NCI-H2029 (cell line): ENCODE measurements at places on chromosomes 6 and 20.

DNA sequence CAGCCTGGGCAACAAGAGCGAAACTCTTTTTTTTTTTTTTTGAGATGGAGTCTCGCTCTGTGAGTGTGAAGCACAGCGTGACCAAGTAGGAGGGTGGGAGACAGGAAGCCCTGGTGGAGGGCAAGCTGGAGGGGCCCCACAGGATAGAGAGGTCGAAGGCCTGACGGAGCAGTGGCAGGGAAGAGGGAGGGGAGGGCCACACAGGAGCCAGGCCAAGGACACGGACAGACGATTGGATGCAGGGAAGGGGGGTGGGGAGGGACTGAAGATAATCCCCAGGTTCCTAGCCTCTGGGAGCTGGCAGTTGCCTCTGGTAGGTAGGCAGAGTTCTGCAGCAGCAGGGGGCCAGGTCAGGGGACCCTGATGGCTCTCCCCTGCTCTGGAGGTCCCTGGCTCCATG is 10.8 kb upstream of the GUCA1A start:
- DNase-seq = no peak

DNA sequence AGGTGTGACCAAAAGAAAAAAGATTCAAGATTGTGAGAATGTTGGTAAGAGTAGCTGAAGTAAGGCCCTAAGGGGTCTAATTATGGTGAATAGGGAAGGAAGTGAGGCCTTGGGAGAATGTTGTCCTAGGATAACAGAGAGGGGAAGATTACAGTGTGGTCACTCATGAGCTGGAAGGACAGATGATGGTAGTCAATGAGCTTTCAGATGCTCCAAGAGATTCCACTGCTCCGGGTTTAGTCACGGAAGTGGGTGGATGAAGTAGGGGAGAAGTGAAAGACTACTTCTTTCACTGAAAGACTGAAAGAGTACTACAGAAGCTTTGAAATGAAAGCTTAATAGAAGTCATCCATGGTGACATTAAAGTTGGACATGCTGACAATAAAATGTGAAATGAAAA is 108.5 kb downstream of the MMS22L start:
- DNase-seq = no peak

DNA sequence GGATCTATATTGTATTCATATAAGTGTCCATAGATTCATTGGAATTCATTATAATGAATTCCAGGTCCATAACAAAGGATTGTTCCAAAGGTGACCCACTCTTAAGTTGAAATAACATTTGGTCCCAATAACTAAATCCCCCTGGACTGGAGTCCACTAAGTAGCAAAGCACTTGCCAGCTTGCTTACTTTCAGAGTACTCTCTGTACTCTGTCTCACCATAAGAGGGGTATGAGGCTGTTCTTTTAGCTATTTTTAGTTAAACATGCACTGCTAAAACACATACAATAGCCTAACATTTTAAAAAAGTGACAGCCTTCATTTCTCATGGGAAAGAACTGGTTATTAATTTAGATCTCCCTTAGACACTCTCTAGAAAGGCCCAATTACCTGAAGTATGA is 16.7 kb upstream of the ARHGAP18 start:
- no peak for DNase-seq

GRCh38 chr6:150346346-150346745 is 22.5 kb upstream of the IYD start:
- DNase-seq = no peak

DNA sequence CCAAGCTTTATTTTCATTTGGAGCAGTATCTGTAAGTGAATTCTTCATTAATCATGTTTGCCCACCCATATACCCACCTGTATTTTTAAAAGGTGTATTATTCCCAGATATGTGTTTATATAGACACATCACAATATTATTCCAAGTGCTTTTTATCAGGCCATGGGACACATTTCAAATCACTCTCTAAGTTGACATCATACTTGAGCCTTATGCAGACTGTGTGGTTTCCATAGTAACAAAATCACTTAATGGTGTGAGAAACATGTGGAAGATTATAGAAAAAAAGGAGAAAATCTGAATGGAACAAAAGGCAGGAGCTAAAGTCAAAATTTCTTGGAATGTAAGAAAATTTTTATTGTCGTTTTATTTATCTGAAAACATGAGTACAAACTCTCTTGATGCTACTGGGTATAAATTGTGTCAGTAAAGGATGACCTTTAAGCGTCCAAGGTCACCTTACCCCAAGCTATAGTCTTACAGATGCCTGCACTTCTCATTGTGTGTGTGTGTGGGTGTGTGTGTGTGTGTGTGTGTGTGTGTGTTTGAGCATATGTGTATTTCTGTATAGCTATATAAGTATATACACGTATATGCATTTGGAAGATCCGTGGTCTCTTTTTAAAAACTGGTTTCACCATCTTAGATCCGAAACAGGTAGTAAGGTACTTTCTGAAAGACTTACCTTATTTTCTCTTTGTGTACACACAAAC is 79.8 kb upstream of the CCN6 start:
- no peak for DNase-seq

- DNase-seq = no peak
Observed at GRCh38 chr20:10540636-10541493, 105.8 kb downstream of the SLX4IP start.
